ENCODE measurements at places on chromosomes 7 and 10.

GRCh38 chr7:29281782-29282541, 87.4 kb downstream of the CHN2 start:
- DNase-seq, result no peak

- no peak for DNase-seq
Observed at GRCh38 chr10:91552274-91553095, 80.4 kb downstream of the PPP1R3C start.

- DNase-seq, result no peak
Observed at GRCh38 chr10:126210051-126210651, 178.1 kb downstream of the ADAM12 start.

- DNase-seq, result no peak
Observed at GRCh38 chr7:106001886-106002285, 38.8 kb downstream of the CDHR3 start.

- DNase-seq, result no peak
Observed at GRCh38 chr7:14446829-14447228, 455.7 kb downstream of the DGKB start.

DNA sequence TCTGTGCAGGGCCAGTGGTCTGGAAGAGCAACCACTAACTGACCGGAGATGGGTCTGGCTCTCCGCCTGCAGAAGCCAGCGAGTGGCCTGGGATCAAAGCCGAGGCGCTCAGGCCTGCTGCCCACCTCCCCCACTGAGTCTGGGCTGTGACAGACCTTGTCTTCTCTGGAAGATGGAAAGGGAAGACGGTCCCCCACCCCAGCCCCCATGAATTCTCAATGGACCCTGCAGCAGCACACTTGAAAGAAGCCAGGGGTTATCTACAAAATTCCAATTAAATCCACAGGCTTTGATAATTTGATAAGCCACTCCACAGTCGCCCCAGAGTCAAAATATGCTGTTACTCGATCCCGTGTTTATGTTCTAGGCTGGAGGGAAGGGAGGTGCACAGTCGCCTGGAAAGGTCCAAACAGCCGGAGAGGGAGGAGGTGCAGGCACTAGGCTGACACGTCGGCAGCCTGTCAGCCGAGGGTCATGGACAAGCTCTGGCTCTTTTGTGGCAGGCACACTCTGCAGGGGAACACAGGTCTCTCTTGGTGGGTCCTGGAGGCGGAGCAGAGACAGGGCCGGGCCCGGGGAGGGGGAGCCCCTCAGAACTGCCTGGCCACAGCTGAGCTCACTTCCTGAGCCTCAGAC, 134.9 kb downstream of the SH3PXD2A start:
- DNase-seq, result no peak

GRCh38 chr7:47932466-47933037, 15.7 kb downstream of the PKD1L1 start:
- no peak for DNase-seq

DNA sequence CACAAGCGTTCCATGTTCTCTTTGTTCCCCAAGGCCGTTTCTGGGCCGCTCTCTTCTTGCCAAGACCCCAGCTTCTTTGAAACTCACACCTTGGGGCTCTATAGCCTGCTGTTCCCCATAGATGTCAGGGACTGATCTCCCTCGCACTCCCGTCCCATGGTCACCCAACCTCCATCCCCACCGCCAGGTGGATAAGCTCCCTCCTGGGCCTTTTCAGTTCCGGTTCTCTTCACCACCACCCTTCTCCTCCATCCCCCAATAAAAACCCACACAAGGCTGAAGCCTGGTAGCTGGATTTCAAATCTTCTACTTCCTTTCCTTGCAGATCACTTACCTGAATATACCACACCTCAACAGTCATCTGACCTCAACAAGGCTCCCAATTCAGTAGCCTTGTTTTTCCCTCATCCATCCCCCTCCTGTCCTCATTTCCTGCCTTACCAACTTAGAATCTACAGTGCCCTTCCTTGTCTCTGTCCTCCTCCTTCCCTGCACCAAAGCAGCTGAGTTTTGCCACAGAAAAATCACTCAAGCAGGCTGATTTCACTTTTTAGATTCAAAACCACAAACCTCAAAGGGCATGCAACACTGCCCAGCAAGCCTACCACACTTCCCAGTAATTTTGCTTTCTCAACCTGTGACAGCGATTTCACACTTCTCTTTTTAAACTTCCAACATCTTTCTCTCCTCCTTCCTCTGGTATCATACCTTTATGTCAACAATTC, 7.7 kb downstream of the SLC37A3 start:
- DNase-seq, result peak; percentile 88

- DNase-seq, result peak; percentile 35
Observed at GRCh38 chr7:156892081-156892800, 742 bp downstream of the LMBR1 start.

DNA sequence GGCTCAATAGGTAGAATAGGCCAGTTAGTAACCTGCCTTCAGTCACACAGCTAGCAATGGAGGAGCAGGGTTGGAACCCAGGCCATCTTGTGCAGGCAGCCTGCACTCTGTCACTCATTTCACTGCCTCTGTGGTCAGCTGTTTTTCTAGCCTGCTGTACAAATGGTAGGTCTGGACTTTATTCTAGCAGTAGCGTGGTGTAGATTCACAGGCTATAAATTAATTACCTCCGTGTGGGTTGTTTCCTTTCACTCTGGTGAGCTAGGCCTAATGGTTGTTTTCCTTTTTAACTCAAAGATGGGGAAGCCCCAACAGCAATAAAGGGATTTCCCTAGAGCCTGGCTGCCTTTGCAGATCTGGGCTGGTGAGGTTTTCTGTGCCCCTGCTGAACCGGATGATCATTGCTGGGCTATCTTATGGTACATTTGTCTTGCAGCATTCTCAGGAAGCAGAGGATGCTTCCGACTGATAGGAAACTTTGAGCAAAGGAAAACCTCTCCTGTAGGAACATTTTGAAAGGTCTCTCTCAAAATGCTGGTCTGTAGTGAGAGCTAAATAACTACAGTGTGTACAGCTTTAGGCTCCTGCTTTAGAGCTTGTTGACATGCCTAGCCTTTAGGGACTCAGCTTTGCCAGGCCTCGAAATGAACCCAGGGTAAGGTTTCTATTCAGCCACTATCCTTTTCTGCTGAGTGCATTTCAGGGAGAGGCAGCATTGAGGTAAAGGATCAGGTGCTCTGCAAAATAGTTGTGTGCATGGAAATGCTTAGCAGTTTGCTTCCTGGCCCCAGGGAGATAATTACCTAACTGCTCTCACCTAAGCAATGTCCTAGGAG, 157.4 kb downstream of the ST7 start:
- DNase-seq, result no peak

DNA sequence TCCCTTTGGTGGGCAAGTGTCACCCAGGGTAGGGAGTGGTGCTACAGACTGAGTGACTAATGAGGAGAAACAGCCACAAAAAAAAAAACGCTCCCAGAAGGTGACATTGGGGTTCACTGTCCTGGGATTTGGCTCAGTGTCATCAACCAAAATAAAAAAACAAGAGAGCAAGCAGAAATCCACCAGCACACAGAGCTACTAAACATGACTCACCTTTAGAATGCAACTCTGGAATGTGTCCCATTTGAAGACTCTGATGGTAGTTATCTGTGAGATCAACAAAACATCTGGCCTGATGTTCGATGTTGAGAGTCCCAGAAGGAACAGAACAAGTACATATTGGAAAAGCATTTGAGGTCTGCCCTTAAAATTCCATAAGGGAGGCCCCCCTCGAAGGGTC, 200.3 kb upstream of the LYZL2 start:
- DNase-seq, result no peak

DNA sequence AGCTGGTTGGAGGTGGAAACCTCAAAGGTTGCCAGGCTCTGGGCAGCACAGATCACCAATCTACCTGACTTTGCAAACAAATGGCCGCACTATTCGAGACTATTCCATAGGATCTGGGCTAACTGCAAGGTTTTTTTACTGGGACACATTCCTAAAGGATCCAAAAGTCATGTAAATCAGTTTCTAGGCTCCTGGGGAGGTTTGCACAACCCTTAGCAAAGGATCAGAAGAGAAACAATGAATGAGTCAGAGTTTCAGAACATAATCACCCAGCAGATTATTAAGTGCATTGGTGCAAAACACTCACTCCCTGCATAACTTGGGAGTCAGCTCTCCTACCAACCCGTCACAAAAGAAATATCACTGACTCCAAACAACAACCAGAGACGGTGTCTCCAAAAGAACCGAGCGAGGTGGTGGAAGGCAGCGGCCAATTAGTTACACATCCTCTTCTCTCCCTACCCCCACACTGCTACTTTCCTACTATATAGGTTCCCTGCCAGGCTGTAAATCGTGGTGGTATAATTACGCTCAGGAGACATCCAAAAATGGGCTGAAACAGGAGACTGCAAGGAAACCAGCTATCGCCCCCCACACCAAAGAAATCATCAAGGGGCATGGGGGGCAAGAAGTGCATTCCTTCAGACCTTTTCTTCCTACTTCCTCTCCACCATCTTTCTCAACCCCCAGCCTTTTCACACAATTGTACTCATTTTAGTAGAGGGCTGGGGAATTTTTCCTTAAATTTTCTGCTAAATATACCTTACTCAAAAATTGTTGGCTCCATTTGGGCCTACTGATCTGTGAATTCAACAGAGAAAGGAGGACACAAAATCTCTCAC, 3.2 kb downstream of the UBE2H start:
- DNase-seq, result peak; percentile 51

DNA sequence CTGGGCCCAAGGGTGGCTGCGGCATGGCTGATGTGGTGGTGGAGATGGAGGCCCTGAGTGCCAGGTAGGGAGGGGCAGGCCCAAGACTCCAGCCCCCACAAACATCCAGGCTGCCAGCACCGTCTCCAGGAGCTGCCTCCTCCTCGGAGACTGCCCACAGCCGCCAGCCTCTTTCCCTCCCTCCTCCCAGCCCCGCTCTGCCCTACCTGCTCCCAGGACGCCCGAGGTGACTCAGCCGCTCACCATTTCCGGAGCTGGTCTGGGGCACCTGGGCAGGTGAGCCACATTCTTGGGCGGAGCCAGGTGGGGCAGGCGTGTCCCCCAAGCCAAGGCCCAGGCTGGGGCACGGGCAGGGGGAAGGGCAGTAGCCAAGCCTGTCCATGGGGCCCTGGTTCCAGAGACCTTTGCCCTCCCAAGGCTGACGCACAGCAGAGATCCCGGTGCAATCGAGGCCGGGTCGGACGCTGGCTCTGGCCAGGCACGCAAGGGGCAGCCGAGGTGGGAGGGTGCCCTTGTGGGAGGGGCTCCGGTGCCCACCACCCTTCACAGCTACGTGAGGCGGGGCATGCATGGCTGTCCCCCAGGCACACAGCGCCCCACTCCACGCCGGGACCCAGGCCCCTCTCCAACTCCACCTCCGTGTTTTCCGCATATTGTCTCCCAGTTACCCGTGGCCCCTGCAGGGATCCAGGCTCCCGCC, 8.8 kb downstream of the ADAP1 start:
- DNase-seq, result no peak

GRCh38 chr7:56174875-56175760, 58.9 kb upstream of the NUPR2 start:
- no peak for DNase-seq

DNA sequence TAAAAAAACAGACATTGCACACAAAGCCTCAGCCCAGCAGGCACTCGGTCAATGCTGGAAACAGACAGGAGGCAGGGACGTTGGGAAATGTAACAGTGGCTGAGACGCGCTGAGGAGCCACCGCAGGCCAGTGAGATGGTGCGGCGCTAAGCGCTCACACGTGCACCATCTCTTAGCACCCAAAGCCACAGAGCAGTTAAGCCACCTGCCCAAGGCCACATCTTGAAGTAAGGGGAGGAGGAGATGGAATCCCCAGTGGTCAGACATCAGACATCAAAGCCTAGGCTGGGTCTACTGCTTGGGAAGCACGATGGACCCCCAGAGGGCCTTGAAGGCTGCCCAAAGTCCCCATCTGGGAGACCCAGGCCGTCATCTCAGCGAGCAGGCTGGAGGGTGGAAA, 15.6 kb downstream of the LAT2 start:
- DNase-seq, result no peak

- DNase-seq, result peak; percentile 2
Observed at GRCh38 chr10:118504467-118505205, 90.8 kb downstream of the PRLHR start.

DNA sequence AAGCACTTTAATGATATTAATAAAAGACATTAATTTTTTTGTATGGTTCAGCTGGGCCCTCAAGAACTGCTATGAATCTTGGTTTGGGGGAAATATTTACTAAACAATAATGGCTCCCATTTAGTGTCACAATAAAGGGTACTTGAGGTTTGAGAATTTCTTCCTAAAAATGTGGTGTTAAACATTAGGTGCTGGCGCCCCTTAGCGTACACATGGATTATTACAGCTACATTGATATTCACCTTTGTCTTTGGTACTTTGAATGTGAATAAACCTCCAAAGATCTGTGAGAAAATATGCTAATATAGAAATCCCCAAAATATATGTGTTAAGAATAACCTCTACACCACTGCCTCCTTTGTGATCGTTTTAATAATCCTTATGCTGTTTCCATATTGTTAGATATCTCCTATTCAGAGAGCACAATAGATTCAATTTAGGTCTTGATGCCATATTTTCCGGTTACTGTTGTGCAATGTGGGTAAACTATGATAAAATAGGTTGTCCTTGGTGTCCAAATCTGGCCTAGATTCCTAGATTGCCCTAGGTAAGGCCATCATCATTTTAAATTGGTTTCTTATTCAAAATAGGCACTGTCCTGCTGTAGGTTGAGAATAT, 161.8 kb upstream of the CACNA2D1 start:
- peak; percentile 68 for DNase-seq

- DNase-seq, result peak; percentile 100
Observed at GRCh38 chr7:100673302-100673941, at the start of gene GNB2. Gene GNB2, plus strand, starts transcription at chr7:100673740. Its CDS starts 2,526 bp downstream, at chr7:100676266.

GRCh38 chr10:128187788-128188185, 61.6 kb upstream of the MKI67 start:
- no peak for DNase-seq

DNA sequence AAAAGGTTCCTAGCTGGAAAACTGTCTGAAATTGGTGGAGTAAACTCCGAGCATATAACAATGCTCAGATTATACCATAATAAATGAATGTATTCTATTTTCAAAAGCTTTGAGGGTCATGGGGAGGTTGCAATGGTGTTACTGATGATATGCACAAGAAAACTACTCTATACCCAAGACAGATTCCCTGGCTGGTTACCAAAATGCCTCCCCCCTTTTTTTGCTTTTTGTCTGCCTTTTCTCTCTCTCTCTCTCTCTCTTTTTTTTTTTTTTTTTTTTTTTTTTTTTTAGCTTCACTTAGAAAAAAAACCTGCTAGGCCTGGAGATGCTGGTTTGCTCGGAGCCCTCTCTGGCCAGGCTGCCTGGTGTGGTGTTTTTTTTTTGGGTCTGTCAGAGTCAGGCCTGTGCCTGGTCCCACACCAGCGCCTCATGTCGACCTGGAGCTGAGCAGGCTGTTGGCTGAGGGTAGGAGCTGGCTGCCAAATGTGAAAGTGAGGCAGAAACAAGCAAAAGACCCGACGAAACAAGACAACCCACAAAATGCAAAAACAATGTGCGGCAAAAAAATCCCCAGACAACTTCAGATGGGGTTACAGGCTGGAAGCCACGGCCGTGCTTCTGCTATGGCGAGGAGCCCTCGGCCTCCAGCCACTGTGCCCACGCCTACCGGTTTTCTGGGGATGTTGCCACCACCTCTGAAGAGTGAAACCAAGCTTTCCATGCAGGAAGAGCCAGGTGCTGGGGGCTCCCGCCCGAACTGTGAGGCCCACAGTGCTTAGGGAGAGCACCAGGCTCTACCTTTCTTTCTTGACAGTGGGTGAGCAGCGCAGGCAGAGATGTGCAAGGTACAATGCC, 59.9 kb upstream of the EFCAB10 start:
- no peak for DNase-seq

- DNase-seq, result no peak
Observed at GRCh38 chr7:67267914-67268313, 271.3 kb downstream of the TYW1 start.

GRCh38 chr7:150852371-150852905, at the start of gene AOC1:
Gene AOC1, plus strand, starts transcription at chr7:150852517. Its CDS starts 3,954 bp downstream, at chr7:150856471.
- DNase-seq, result peak; percentile 45

Measured in KBM-7 (cell line).